ENCODE measurements at places on chromosomes 5 and 9.

DNA sequence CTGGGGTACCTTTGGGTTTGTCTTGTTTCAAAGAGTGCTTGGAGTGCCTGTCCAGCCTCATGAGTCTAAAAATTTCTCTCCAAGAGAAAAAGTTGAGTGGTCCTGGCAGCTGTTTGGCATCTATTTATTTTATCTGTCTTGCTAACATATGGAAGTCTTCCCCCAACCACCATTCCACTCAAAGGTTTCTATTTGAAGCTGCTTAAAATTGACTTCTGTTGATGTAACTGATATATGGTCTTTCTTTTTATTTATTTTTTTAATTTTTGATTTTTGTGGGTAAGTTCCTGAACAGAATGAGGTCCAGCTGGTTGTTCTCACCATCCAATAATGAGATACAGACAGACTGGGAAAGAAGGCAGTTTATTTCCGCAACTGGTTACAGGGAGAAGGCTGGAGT, 178.7 kb upstream of the SGCD start:
- DNase-seq: no peak

DNA sequence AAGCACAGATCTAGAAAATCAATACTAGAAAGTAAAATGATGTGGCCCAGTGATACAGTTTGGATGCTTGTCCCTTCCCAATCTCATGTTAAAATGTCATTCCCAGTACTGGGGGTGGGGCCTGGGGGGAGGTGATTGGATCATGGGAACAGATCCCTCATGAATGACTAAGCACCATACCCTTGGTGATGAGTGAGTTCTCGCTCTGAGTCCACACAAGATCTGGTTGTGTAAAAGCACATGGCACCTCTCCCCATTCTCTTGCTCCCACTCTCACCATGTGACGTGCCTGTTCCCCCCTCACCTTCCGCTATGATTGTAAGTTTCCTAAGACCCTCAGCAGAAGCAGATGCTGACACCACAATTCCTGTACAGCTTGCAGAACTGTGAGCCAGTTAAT, 234.2 kb upstream of the CDH6 start:
- DNase-seq: no peak

- peak; percentile 3 for DNase-seq
These were observed 119.4 kb downstream of the WNK2 start for GRCh38 chr9:93303258-93303771.

DNA sequence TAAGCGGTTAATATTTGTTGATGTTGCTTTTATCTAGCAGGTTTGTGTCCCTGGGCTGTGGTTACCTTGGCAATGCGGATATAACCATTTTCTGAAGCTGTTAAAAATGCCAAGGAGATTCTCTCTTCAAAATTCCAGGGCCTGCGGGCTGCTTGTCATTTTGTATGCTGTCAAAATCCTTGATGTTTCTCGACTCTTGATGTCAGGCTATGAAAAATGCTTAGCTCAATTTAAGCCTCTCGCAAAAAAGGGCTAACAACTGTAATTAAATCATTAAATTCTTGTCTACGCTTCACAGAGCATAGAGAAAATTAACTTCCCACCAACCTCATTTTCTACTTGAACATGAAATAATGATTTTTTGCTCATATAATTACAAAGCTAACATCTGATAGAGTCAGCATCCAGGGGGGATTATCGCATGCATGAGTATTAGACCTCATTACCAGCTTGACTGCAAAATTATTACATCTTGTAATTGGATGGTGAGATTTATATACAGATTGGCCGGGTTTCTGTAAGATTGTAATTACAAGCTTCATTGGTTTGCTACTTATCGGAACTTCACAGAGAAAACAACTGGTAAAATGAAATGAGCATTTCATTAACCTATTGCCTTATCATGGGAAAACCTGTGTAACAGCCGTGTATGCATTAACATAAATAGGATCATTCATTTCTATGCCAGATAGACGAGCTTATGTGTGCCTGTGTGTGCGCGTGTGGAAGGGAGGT, 83.1 kb upstream of the IRX1 start:
- no peak for DNase-seq

GRCh38 chr9:127660886-127661741, 45.7 kb upstream of the CFAP157 start:
- DNase-seq: no peak

- DNase-seq: no peak
These were observed 11.3 kb downstream of the MSX2 start for GRCh38 chr5:174735498-174736330.

DNA sequence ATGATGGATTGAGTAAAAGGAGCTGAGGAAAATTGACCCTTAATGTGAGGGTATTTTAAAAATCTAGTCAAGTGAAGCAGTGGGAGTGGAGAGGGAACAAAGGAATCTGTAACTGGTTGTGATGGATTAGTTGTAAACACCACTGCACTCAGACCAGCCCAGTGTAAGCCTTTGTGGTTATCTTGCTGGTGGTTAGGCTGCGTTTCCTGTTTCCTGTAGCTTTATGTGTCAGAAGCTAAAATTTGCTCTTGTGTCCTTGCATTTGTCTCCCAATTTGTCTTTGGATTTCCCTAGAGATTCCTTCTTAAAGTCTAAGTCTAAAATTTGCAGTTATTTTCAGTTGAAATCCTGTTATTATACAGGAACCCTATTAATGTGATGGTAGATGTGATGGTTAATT, 6.3 kb downstream of the IFNA21 start:
- no peak for DNase-seq

DNA sequence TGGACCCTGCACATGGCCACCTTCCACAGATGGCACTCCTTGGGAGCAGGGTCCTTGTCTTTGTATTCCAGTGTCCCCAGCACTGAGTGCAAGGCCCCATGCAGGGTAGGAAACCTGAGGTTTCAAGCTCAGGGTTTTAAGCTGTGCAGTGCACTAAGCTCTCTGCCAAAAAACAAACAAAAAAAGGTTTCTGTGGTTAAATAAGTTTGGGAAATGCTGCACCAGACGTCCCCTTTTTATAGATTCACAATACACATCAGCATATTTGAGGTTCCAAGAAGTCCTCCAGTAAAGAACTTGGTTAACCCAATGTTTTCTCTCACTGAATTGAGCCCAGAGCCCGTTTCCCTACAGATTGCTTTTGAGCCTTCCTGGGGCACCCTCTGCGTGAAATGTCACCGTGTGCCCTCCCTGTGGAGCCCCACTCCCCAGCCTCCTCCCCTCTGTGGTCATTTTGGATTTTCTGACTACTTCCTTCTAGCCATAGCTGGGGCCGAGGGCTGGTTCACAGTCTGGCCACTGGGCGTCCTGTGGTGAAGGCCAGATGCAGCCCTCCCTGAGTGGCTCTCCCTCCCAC, 17.1 kb downstream of the DELE1 start:
- DNase-seq: no peak

- DNase-seq: no peak
These were observed 2031.7 kb downstream of the EFNA5 start for GRCh38 chr5:105639068-105639467.

- DNase-seq: no peak
These were observed 246.8 kb downstream of the IZUMO3 start for GRCh38 chr9:24298912-24299311.

DNA sequence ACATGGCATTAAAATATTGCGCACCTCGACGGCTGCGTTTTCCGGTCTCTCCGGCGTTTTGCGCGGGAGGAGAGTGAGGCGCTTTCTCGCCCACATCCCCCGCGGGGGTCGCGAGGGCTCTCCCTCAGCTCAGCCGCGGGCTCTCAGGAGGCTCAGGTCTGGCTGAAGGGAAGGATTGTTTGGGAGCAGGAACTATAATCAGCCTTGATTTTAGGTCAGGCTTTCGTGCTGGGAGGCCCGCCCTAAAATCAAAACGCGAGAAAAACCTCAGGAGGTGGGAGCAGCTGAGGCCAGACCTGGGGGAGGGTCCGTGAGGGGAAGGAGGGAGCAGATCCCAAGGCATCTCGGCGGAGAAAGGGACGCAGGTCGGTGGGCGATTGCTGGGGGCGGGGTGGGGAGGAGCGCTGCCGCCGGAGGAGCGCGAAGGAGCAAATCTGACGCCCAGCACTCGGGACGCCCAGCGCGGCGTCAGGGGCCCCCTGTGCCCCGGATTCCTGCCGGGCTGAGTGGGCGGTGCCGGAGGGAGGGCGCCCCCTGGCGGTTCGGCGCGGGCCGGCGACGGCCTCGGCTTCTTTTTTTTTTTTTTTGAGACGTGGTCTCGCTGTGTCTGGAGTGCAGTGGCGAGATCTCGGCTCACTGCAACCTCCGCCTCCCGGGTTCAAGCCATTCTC, 18.7 kb upstream of the RNF130 start:
- peak; percentile 69 for DNase-seq

- no peak for DNase-seq
These were observed 1001.9 kb upstream of the NUDT12 start for GRCh38 chr5:104564530-104564929.

DNA sequence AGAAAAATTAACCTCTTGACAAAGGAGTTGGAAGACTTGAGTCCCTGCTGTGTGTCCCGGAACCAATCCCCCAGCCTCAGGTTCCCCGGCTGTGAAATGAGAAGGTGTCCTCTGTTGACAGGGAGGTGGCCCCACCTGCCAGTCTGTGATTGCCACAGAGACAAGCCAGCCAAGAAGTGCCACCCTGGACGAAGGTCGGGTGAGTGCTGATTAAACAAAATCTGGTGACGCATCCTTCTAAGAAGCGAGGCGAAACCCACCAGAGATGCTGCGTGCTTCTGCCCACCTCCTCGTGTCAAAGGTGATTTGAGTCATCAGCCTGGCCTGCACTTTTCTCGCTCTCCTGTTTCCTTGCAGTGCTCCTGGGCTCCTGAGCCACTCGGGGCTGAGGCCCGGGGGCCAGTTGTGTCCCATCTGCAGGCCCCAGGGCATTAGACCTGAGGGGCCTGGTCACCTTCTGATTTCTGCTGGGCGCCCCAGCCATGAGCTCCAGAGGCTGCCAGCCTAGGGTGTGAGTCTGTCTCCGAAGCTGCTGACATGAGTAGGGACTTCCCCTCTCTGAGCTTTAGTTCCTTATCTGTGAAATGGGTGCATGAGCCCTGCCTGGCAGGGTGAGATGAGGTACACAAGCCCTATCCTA, 28.7 kb downstream of the NEK6 start:
- DNase-seq: no peak

- no peak for DNase-seq
These were observed 23.3 kb downstream of the TMEM171 start for GRCh38 chr5:73143716-73144115.

DNA sequence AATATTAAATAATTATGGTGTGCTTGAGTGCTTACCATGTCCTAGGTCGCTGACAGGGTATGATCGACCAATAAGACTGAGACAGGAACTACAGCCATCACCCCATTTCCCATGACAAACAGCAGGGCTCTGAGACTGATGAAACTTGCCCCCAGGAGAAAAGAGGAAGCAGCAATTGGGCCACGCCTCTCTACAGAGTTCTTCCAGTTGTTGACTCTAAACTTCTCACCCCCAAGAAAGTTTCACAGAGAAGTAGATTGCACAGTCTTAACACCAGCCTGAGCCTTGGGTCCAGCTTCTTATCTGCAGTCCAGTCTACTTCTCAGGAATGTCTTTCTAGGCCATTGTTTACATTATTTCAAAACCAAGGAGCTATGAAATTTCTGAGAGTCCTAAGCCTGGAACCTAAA, 182.2 kb upstream of the ANKRD55 start:
- DNase-seq: no peak

- no peak for DNase-seq
These were observed 324.6 kb downstream of the CAAP1 start for GRCh38 chr9:26567976-26568375.

DNA sequence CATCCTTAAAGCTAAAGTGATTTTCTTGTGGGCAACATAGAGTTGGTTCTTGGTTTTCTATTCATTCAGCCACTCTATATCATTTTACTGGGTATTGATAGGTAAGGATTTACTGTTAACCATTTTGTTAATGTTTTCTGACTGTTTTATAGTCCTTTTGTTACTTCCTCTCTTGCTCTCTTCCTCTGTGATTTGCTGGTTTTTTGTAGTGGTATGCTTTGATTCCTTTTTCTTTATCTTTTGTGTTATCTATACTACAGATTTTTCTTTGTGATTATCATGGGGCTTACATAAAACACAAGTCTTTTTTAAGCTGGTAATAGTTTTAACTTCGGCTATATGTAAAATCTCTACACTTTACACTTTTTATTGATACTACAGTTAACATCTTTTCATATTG, 43.3 kb downstream of the CREBRF start:
- no peak for DNase-seq

DNA sequence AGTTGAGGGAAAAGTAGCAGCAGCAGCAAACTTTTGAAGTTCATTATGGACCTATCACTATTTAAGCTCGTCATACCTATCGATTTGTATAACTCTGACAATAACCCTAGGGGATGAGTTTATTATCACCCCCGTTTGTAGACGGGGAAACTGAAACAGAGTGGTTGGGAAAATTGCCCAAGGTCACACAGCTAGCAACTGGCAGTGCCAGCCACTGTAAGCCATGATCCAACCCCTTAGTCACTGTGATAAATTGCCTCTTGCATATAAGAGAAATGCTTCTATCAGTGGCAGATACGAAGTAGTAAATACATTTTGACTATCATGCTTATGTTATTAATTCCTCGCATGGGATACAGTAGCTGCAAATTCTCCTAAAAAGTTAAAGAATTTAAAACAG, 73.3 kb upstream of the ATP10B start:
- no peak for DNase-seq
